ENCODE measurements at places on chromosomes 7 and 10. TPM values are rescaled to one million over a fixed set of nuclear protein-coding genes. Genes with fewer than 3 reads are reported as not detected.

NPTX2 gene
- 0.97 TPM for total RNA-seq

ARPC1B gene
- total RNA-seq: 630 TPM

TMEM140 gene
- 4.4 TPM for total RNA-seq

- DNase-seq: peak; percentile 58
Observed at GRCh38 chr10:116098411-116099022, 174.5 kb downstream of the GFRA1 start.

DNA sequence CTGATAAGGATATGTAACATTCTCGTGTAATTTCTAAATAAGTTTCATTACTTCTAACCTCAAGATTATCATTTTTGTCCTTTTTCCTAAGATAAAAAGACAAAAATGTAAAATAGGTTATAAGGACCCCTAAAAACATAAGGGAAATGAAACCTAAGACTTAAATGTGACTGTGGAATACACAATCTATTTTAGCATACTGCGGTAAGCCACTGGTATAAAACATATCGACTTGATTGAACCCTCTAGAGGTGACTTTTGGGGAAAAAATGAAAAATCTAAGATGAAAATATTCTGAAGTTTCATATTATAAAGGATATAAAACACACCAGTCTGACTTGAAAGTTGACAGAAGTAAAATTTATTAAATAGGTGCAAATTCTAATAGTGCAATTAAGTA lies 1.9 kb downstream of the NAMPT start:
- DNase-seq: no peak

DNA sequence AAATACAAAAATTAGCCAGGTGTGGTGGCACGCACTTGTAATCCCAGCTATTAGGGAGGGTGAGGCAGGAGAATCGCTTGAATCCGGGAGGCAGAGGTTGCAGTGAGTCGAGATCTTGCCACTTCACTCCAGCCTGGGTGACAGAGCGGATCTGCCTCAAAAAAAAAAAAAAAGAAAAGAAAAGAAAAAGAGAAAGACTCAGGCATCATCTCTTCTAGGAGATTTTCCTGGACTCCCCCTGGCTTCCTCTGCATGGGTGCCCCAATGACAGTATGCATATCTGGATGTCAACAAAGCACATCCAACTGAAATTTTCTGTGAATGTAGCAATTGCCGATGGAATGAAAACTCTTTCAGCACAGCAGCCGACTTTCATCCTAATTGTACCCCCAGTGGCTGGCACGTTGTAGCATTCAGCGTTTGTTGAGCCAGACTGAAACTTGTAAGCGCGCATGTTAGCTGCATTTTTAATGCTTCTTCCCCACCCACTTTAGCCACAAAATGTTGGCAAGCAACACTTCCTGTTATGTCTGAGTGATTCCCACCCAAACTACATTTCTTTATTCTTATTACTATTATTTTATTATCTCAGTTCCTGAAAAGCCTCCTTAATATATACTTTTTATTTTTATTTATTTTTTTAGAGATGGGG lies 70.2 kb downstream of the PRTFDC1 start:
- DNase-seq: peak; percentile 65

DNA sequence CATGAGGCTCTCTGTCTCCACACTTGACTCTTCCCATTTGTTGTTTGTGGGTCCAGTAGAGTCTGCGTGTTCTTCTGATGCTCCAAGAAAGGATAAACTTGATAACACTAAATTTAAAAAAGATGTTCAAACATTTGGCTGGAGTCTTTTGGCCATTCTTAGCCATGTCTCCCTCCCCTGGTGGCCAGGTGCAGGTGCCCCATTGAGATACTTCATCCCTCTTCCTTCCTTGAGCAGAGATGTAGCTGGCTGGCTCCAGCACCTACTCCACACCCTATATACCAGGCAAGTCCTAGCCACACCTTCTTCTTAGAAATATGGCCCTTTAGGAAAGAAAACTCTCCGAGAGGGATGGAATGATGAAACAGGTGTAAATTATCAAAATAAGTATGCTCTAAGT lies 103.2 kb upstream of the GJD4 start:
- no peak for DNase-seq

DNA sequence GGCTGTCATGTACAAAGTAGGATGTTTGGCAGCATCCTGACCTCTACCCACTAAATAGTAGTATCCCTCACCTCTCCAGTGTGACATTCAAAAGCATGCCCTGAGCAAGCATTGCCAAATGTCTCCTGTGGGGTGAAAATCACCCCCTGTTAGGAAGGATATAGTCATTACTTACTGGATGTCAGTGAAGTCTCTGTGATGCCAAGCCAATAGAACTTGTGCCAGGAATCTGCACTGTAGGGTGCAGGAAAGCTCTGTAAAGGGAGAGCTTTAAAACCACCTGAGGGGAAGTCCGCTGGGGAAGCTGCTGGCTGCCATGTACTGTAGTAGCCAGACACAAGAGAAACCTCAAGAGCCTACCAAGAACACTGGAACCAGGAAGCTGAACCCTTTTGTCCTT lies 170.7 kb upstream of the DKK1 start:
- no peak for DNase-seq

DNA sequence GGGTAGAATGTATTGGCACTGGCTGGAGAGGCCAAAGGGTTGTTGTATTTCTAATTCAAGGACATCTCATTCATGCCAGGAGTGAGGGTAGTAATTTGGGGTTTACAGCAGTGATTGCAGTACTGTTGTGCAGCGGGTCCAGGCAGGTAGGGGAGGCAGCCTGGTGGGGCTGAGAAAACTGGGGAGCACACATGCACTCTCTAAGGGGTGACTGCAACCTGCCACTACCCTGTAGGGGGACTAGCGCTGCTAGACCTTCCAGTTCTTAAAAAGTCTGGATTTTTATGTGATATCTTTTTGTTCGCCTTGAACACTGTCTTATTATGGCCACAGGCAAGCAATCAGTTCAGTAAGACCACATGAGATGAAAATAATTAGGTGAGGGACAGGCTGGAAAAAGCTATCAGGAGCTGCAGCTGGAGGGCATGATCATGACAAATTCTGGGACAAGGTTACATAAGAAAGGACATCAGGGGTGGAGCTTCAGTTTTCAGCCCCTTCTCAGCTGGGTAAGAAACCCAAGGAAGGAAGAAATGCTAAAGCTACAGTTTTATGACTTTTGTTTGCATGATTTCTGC lies 149.0 kb downstream of the ARHGAP21 start:
- DNase-seq: no peak

DNA sequence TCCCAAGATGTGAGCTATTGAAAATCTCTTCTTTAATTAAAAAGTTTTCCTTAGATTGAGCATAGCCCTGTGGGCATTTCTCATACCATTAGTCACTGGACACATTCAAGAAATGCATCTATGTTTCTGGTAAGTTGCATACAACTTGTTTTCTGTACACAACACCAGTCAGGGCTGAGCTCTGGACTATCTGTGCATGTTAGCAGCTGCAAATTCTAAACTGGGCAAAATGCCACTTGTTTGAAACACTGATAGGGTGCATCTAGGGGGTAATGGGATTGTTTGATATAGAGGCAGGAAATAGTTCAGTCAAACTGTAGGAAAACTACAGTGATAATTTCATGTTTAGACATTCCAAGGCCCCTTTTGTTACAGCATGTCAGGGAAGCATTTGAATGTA lies 145.6 kb upstream of the NPY start:
- DNase-seq: no peak

- DNase-seq: no peak
Observed at GRCh38 chr7:22720791-22721786, 5.9 kb upstream of the IL6 start.

- DNase-seq: no peak
Observed at GRCh38 chr7:112881-113280, 79.5 kb upstream of the FAM20C start.
